ENCODE measurements at places on chromosomes 12 and 14. TPM values are rescaled to one million over a fixed set of nuclear protein-coding genes. Genes with fewer than 3 reads are reported as not detected.

Gene PHLDA1
- 68.3 TPM for total RNA-seq

Gene KRT72
- total RNA-seq: not detected

Gene LBHD2
- not detected for total RNA-seq

Gene CLEC1B
- total RNA-seq: not detected

Gene SERPINA1
- not detected for total RNA-seq

Gene TMEM119
- 186 TPM for total RNA-seq

Gene ADCY4
- 18.1 TPM for total RNA-seq

Gene ANG
- 1.7 TPM for total RNA-seq

All from fibroblast of villous mesenchyme (primary cell).